Hematopoietic multipotent progenitor cell treated with erythropoietin and hydrocortisone succinate and interleukin-3 and kit ligand, for 4 days (in vitro differentiated cells): ENCODE measurements at places on chromosomes 1 and 21.

DNA sequence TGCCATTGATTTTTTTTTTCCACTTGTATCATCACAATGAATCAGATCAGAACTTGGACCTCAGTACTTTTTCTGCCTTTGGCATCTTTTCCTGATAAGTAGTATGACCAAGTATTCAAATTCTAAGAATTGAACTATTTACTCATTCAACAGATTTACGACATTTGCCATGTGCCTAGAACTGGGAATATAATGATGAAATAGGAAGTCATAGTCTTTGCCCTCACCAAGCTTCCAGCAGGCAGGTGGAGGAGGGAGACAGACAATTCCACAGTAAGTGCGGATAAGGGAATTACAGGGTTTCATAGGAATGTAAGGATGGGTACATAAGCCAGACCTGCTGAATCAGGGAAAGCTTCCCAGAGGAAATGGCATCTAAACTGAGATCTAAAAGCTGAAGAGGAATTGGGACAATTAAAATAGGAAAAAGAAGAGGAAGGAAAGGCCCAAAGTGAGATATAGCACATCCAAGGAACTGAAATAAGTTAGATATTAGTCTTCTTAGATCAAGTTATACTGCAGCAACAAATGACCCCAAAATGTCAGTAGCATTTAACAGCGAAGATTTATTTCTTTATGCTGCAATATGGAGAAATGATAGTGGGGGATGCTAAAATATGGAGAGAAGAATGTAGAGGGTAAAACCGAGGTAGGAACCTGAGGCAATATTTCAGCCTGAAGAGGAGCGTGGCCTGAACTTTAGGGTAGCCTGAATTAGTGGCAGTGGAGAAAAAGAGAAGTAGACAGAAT lies 5.3 kb upstream of the DDX59 start:
- no peak for DNase-seq

GRCh38 chr1:92404661-92405060 lies 82.1 kb downstream of the GFI1 start:
- no peak for DNase-seq

DNA sequence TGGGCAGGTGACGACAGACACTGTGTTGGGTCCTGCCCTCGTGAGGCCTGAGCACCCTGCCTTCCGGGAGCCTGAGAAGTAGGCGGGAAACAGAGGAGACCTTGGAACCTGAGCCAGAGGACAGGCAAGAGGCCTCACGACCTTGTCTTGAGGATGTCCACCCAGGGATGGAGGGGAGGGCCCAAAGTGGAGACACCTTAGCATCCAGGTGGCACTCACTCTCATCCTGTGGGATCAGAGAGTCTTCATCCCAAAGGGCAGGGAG lies 347.2 kb downstream of the NPHP4 start:
- no peak for DNase-seq

- no peak for DNase-seq
These were observed 45.3 kb downstream of the EIF2D start for GRCh38 chr1:206566999-206567398.

DNA sequence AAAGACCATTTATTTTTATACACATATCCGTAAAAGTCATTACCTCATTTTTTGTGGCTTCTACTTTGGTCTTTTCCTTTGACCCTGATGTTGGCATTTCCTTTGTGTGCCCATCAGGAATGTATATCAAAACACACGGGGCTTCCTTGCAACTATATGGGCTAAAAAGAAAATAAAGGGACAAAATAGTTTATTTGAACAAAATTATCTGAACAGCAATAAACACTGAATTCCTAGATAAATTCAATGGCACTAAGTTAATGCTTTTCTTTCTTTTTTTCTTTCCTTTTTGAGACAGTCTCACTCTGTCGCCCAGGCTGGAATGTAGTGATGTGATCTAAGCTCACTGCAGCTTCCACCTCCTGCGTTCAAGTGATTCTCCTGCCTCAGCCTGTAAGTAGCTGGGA lies 45.2 kb downstream of the EPRS1 start:
- no peak for DNase-seq

GRCh38 chr1:35857830-35858229 lies 25.2 kb upstream of the AGO1 start:
- DNase-seq = peak; percentile 69

DNA sequence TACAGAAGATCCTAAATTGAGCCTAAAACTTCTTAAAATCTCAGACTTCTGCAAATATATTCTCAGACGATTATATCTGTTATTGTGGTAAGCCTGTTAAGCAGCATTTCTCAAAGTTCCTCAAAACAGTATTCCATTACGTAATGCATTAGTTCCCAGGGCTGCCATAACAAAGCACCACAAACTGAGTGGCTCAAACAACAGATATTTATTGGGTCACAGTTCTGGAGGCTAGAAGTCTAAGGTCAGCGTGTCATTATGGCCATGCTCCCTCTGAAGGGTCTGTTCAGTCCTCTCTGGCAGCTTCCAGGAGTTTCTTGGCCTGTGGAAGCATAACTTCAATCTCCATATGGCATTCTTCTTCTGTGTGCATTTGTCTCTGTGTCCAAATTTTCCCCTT lies 103.5 kb upstream of the ST6GALNAC5 start:
- peak; percentile 70 for DNase-seq

- peak; percentile 5 for DNase-seq
These were observed 5.0 kb downstream of the CHODL start for GRCh38 chr21:18249672-18250071.

DNA sequence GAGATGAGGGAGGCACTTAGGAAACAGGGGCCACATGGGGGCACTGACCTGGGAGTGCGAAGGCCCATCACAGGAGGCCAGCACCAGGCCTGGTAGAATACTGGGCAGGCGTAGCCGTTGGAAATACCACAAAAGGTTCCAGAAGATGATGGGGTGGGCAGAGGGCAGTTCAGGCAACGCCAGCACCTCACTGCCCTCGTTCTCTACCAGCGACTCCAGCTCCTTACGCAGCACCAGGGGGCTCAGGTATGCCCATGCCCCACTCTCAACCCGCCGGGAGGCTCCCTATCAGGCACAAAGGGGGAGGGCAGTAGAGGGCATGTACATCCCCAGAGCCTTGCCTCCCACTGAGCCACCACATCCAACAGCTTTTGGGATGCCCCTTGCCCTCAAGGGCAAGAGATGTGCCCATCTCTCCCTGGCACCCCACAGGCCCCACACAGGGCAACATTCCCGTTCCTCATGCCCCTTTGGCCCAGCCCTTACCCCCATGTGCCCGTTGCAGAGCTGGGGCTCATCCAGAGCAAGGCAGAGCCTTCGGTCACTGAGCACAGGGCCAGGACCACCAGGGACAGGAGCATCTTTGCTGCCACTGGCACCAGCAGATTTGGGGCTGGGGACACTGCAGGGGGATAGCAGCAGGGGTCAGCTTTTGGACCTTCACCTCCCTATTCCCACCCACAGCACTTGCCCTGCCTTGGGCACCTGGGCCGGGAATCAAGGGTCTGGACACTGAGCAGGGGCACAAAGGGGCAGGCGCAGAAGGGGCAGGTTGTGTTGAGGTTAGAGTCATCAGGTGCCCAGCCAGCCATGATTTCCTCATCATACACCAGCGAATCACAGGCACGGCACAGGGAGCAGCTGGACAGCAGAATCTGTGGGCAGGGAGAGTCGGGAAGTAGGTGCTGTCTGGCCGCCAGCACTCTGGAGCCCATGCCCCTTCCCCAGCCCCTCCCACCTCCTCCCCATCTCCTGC lies 9.7 kb upstream of the GATAD2B start:
- no peak for DNase-seq

DNA sequence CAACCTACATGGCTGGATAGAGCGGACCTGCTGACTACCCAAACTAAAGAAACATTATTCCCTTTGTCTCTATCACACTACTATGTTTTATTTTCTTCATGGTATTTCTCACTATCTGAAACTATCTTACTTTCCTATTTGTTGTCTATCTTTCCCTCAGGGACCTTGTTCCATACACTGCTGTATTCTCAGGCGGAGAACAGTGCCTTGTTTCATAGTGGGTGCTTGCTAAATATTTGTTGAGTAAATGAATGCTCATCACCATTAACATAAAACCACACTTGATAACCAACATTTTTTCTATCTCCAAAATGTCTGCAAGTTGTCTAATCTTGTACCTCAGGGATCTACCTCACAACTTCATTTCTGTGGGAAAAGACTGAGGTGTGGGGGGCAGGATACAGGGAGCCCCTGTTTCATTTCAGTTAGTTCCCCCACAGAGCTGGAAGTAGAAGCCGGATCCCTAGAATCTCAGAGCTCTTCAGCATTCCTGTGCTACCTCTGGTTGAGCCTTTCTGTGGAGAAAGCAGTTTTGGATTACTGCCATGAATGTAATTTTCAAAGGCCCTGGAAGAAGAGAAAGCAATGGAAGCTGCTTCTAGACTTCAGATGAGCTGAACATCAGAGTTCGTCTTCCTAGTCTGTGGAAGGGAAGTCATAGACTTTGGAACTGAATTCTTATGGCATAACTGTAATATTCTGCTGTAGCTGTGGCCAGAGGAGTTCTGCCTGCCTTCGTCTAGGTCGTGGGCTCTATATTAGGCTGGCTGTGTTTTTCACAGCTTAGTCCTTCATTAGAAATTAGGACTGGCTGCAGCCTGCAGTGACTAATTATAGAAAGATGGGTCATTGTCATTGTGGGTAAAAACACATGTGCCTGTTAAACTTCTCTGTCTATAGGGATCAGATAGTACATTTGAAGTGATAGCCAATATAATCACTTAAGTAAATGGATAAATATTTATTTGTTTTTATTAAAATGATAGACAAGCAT lies 293.2 kb upstream of the SGIP1 start:
- DNase-seq = no peak

DNA sequence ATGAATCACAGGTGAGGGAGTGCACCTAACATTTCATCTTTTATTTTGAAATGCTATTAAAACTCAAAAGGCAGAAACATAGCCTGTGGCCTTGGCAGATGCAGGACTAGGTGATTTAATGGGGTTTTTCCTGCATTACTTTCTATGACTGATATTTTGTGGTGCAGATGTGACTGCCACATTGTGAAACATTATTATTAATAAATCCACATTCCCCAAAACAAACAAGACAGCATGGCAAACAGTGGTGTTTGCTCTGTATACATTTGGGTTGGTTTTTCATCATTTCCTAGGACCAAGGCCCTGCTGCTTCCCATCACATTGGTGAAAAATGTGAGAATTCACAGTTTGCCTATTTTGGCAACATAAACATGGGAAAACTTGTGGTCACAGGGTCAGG lies 247.6 kb upstream of the SGIP1 start:
- DNase-seq = no peak

GRCh38 chr21:39911286-39912199 lies 44.3 kb downstream of the PCP4 start:
- DNase-seq = no peak

DNA sequence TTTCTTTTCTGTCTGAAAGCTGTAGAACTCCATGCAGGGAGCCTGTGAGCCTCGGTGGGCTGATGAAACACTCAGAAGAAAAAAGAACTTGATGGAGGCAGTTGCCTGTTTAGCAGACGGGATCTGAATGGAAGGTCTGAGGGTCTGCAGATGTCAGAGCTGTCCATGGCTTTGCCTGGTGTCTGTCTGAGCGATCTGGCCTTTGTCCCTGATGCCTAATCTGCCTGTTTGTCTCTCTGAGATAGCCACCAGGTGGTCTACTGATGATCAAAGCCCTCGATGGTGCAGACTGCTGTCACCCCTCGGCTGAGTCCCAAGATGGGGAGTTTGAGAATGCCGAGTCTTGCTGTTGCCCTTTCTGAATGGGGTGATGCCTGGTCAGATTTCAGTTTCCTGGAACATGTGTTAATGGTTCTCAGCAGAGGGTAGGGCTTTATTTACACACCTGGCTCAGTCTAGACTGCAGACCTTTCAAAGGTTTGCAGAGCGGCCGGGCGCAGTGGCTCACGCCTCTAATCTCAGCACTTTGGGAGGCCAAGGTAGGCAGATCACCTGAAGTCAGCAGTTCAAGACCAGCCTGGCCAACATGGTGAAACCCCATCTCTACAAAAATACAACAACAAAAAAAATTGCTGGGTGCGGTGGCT lies 90.4 kb downstream of the KIF26B start:
- DNase-seq = no peak

DNA sequence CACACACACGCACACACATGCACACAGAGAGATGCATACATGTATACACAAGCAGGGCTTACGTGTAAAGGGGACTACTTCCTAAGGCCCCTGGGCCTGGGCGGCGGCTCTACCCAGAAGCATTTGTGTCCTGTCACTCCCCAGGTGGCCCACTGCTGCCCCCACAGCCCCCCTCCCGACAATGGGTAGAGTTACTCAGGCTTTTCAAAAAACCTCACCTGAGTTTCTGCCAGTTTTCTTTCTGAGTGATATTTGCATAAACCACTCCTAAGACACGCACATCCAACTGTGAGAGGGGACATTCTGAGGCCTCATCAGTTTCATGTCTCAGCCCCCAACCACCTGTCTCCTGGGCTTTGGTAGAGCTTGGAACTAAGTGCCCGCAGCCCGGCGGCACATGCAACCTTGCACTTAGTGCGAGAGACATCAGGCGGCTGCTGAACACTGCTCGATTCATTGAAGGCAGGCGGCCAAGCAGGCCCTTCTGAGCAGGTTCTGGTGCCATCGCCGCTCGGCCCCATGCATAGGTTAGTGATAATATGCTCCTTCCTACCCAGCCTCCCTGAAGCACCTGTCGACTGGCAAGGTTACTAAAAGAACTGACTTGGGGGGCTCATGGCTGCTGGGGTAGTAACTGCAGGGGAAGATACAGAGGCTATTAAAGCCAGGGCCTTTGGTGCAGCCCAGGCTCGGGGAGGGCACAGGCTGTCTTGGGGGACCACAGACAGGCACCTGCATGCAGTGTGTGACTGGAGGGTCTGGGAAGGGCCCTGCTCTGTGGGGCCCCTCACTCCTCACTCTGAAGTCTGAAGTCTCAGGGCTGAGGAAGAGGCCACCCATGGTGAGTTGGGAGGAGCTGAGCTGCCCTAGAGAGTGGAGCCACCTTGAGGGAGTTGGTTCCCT lies 364.2 kb upstream of the VAMP3 start:
- no peak for DNase-seq

- DNase-seq = peak; percentile 74
These were observed at the start of the genes PLA2G2C and UBXN10 for GRCh38 chr1:20185834-20186782. TSS of gene PLA2G2C (minus strand) at chr1:20186518. CDS start at chr1:20177363, 9,155 bp downstream. TSS of gene UBXN10 (plus strand) at chr1:20186096. CDS start at chr1:20190562, 4,466 bp downstream.

- DNase-seq = no peak
These were observed 10.1 kb downstream of the ZC3H12A start for GRCh38 chr1:37484325-37485051.

- DNase-seq = no peak
These were observed 57.9 kb upstream of the KCNE2 start for GRCh38 chr21:34305605-34306604.

GRCh38 chr1:162538815-162539431 lies 22.6 kb upstream of the UAP1 start:
- DNase-seq = no peak

- DNase-seq = peak; percentile 47
These were observed 1.9 kb upstream of the ZFYVE9 start for GRCh38 chr1:52139817-52140540.

- peak; percentile 95 for DNase-seq
These were observed 74.6 kb downstream of the USP24 start for GRCh38 chr1:55140546-55140983.
